Muscle of arm (tissue), 14 donors: ENCODE measurements at places on chromosomes 7 and 10. TPM values are rescaled to one million over a fixed set of nuclear protein-coding genes. Genes with fewer than 3 reads are reported as not detected.

DNA sequence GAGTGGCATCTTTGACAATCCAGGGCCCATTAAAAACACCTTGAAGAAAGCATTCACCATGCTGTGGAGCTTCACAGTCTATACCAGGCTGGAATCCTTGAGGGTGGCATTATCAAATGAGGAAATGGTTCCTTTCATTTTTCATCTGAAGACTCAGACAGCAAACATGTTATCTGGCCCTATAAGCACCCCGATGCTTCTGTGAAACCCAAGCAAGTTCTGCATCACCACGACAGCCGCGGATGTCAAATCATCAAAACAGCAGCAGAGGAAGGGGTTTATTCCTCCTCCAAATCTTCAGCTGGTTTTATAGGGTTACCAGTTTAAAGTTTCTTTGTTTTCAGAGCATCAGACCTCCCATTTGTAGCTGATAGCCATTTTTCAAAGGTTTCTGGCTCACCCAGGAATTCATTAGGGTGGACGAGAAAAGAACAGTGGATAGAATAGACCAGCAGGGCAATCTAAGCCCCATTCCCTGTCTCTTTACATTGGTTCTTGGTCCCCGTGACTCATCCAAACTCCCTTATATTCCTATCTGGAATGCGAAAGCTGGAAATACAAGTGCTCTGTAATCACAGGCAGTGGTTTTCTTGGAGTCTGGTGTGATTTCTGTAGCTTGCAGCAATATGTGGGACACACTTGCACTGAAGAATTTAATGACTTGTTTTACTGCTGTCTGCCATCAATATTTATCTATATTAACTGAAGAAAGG lies 217.9 kb downstream of the SKAP2 start:
- DNase-seq = no peak

- peak; percentile 36 for DNase-seq
Observed at GRCh38 chr7:96539471-96539870, 170.2 kb downstream of the SEM1 start.

DNA sequence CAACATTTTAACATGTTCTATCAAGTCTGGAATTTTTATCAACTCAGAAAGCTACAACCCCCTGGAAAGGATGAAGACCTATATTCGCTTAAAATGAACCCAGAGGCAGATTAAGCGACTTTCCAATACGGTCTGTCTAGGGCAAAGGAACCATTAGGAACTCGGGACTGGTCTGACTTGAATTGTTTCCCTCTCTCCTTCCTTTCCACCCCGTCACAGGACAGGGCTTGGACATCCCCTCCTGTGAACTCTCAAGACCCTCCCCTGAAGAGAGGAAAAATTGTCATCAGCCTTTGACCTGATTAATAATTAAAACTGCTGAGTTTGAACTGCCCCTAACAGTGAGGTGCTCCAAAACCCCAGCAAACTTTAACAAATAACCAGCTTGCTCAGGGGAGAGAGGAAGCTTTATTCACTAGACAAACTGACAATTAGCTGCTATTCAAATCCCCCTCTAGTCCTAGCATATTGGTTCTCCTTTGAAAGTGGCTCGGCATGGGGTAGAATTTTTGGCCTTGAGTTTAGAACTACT lies 22.6 kb upstream of the SLF2 start:
- no peak for DNase-seq

Gene LYZL1
- polyA plus RNA-seq = not detected

Gene SPDYE16
- 5.4 TPM for polyA plus RNA-seq
